Forelimb muscle (tissue), 1 donor: ENCODE measurements at places on chromosomes 1 and 21. TPM values are rescaled to one million over a fixed set of nuclear protein-coding genes. Genes with fewer than 3 reads are reported as not detected.

C8A gene
- polyA plus RNA-seq, result not detected

SOAT1 gene
- 8.6 TPM for polyA plus RNA-seq

SPRR1A gene
- not detected for polyA plus RNA-seq

CSF1 gene
- polyA plus RNA-seq, result 7.1 TPM

CD101 gene
- 4.3 TPM for polyA plus RNA-seq

C1orf87 gene
- polyA plus RNA-seq, result 0.80 TPM
